ENCODE measurements at places on chromosomes 2 and 18.

GRCh38 chr18:32372381-32373061, 98.2 kb downstream of the GAREM1 start:
- no peak for DNase-seq

- no peak for DNase-seq
These were observed 56.3 kb downstream of the SH3RF3 start for GRCh38 chr2:109185338-109185737.

DNA sequence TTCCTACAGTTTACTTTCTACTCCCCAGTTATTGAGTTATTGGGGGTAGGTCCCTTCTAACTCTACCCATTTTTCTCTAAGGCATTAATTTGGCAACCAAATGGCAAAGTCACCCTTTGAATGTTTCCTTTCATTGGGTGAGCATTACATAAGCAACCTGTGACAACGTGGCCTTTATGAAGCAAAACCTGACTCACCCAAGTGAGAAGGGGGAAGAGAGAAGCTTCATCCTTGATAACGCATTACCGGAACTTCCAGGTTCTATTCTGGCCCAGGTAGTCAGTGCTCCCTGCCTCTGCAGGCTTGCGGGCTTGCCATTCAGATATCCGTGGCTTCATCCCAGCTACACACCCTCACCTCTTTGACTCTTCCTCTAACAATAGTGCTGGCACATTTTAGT, 39.1 kb upstream of the FAM124B start:
- DNase-seq: no peak

DNA sequence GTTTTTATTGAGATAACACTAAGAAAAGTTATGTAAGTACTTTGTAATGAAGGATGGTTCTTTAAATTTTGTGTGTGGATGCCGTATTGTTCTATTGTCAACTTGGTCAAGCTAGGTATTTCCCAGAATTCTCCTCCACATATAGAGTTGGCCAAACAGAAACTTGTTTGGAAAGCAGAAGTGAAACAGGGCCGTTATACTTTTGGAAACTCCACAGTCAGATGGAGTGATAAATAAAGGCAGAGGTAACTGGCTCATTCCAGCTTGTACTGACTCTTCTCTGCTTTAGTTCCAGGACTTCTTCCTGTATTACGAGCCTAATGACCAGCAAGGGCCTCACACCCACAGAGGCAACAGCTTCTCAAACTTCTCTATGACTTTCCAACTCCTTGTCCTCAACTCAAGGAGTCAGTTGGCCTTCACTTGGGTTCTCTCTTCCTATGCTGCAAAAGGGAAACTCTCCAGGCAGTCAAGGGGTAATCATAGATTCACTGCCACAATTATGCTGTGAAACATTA, 16.4 kb upstream of the STARD7 start:
- DNase-seq: no peak

- no peak for DNase-seq
These were observed 2.0 kb upstream of the CHRND start for GRCh38 chr2:232523682-232524597.

DNA sequence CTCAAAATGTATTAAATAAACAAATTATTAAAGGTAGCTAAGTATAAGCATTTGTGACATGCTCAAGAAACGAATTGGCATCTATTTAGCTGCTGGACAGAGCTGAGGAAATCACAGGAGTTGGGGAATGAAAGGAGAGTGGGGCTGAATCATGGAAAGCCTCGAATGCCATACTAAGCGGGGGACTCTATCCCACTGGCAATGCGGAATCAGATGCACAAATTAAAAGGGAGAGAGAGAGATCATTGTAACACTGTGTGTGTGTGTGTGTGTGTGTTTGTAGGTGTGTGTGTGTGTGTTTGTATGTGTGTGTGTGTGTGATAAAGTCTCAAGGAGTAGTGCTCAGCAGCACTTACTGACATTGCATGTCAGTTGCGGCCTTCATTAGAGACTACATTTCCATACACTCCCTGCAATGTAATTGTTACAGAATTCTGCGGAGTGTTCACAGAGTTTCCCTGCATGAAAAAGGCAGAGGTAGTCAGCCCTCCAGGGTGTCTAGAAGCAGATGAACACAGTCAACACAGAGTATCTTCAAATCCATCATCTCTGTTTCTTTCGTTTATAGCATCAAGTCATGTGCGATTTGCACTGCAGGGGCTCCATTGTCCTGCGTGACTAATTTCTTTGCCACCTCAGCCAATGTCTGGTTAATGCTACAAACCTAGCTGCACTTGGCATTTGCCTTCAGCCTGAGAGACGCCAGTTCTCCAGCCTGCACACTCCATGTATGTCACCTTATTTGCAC, 111.7 kb upstream of the CYRIA start:
- DNase-seq: peak; percentile 36

- DNase-seq: no peak
These were observed 16.4 kb upstream of the NMS start for GRCh38 chr2:100453853-100454252.

- no peak for DNase-seq
These were observed 182.1 kb downstream of the ETAA1 start for GRCh38 chr2:67579216-67579615.

- DNase-seq: no peak
These were observed 8.0 kb downstream of the TGOLN2 start for GRCh38 chr2:85319796-85320195.

- DNase-seq: peak; percentile 63
These were observed 169.2 kb downstream of the CDH20 start for GRCh38 chr18:61502472-61502871.

DNA sequence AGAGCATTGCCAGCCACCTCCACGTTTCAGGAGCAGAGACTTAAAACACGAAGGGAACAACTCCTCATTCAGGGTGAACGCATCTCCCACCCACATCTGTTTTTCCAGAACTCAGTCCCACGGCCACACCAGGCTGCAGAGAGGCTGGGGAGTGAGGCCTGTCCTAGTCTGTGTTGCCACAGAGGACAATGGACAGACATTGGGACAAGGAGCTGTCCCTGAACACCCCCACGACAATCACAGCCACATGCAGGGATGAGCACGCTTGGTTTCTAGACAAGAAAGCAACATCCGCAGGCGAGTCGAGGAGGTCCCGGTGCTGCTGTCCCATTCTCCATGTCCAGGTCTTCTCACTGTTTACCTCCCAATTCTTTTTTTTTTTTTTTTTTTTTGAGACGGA, 167.4 kb downstream of the EIPR1 start:
- no peak for DNase-seq

DNA sequence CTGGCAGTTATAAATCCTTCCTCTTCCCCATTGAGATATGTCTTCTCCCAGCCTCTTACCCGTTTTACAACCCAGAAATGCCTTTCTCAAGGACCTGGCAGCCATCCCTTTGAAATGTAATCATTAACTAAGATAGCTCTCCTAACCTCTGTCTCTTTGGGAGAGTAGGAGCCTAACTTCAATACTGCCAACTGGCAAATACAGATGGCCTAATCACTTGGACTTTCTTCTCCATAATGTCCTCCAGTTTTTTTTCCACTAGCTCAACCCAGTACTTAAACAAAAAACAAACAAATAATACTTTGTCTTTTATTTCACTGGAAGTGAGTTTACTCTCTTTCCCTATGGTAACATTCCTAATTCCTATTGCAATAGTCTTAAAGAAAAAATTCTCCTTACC, 1391.1 kb downstream of the SUCLG1 start:
- DNase-seq: no peak

- no peak for DNase-seq
These were observed 136.9 kb upstream of the SPOPL start for GRCh38 chr2:138364554-138365162.

- no peak for DNase-seq
These were observed 4.4 kb downstream of the CCDC88A start for GRCh38 chr2:55415300-55415699.

DNA sequence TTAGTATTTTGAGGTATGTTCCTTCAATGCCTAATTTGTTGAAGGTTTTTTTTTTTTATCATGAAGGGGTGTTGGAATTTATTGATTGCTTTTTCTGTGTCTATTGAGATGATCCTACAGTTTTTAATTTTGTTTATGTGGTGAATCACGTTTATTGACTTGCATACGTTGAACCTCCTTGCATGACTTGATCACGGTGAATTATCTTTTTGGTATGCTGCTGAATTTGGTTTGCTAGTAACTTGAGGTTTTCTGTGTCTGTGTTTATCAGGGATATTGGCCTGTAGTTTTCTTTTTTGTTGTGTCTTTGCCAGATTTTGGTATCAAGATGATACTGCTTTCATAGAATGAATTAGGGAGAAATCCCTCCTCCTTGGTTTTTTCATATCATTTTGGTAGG, 23.9 kb downstream of the CLIP4 start:
- DNase-seq: no peak

DNA sequence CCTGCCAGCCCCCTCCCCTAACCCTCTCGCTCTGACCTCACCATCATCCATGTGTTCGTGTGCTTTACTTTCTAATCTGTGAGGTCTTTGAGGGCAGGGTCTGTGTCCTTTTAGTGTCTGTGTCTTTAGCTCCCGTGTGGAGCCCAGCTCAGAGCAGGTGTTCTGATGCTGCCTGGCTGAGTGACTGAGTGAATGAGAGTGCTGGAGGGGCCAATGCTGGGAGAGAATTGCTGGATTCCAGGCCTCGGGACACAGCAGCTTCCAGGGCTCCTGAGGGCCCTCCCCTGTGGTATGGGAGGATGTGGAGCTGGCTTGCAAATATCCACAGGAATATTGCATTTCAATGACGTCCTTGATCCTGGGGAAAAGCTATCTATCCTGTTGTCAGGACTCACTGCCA, 160.6 kb downstream of the ANKRD30B start:
- DNase-seq: no peak
